Coronary artery (tissue), 2 donors: ENCODE measurements at places on chromosomes 1 and 21.
A peak's percentile ranks its signal among the peaks of the same experiment; 100 is the strongest.

GRCh38 chr1:7333094-7333493, 438.0 kb upstream of the VAMP3 start:
- DNase-seq, result peak; percentile 41

- no peak for DNase-seq
Measured at GRCh38 chr1:207971331-207972219, 60.6 kb upstream of the CD34 start.

DNA sequence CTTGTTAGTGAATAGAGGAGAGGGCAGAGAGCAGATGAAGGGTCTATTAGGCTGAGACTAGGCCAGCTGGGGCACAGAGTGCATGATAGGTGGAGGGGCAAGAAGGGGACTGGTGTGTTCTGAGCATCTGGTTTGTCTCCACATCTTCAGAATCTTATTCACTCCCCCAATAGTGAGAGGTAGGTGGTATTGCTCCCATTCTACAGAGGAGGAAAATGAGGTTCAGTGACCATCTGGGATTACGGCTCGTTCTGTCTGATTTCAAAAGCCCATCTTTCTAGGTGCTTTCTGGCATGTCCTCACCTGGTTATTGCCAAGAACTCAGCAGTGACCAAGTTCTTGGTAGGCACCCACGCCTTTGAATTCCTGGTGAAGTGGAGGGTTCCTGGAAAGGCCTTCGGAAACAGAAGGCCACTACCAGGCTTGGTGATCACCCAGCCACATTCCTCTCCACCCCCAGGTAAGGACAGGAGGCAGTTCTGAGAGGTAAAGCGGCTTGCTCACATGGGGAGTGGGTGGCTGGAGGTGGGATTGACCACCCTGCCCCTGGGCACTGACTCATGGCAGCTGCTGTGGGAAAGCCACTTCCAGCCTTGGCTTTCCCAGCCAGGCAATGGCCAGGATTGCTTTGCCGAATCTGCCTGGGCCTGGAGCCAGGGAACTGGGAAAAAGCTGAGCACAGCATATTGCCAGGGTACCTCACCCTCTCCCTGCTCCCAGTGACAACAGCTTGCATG, 18.8 kb upstream of the CITED4 start:
- DNase-seq, result no peak

DNA sequence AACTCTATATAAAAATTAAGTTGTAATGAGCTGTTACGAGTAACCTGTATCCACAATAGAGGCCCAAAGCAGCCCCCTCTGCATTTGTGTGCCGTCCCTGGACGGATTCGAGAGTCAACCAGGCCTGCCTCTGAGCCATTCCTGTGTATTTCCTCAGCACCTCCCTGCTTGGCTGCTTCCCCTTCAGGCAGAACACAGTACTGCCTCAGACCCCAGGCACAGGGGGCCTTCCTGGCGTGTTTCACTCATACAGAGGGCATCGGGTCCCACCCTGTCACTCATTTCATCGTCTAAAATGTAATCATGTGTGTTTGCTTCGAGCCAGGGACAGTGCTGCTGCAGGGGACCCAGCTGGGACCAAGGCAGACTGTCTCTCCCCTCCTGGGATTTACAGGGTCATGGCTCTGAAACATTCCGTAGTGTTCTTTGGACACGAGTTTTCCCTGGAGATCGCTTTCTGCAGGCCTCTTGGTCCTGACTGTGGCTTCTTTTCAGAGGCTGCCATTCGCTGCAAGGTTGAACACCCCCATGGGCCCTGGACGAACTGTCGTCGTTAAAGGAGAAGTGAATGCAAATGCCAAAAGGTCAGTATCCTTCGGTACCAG, 19.4 kb downstream of the LGALS8 start:
- no peak for DNase-seq

GRCh38 chr1:24452922-24453485, 37.4 kb downstream of the NIPAL3 start:
- no peak for DNase-seq

DNA sequence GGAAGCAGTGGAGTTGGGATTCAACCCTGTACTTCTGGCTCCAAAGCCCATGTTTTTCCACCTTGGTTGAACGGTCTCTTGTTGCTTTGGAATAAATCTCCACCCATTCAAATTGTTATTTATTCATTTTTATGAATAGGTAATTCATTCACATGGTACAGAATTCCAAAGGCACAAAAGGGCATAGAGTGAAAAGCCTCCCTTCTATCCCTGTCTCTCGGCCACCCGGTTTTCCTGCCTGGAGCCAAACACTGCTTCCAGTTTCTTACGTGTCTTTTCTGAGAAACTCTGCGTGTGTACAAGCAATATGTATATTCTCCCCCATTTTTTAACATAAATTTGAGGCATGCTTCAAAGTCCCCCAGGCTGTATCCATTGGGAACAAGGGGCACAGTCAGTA, 3.9 kb downstream of the EXTL1 start:
- no peak for DNase-seq

GRCh38 chr21:41731081-41731480, 35.8 kb downstream of the RIPK4 start:
- no peak for DNase-seq

DNA sequence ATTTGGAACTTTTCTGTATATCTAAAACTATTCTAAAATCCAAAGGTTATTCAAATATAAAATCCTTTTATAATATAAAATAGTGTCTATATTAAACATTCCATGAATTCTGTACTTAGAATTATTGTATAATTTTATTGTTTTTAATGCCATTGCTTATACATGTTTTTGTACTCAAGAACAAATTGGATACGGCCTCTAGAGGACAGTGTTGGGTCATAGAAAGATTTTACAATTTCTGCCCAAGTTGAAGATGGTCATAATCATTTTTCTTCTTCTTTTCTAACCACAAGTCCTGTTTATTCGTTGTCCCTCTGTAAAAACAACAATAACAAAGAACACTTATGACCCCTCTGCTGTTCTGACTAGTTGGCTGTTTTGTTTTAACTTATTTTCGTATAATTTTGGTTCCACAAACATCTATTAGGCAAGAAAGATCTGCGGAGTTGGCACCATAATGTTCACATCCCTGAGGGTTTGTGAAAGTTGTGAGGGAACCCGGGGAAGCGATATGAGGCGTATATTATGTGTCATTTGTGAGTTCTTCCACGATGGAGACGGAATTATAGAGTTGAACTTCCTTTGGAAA, 75.7 kb upstream of the KIF26B start:
- DNase-seq, result no peak

GRCh38 chr1:214404154-214404553, 123.2 kb downstream of the SMYD2 start:
- DNase-seq, result no peak

GRCh38 chr1:76503100-76503499, 364.2 kb upstream of the ST6GALNAC5 start:
- no peak for DNase-seq

GRCh38 chr21:45405271-45405818, 380 bp downstream of the COL18A1 start:
- no peak for DNase-seq

DNA sequence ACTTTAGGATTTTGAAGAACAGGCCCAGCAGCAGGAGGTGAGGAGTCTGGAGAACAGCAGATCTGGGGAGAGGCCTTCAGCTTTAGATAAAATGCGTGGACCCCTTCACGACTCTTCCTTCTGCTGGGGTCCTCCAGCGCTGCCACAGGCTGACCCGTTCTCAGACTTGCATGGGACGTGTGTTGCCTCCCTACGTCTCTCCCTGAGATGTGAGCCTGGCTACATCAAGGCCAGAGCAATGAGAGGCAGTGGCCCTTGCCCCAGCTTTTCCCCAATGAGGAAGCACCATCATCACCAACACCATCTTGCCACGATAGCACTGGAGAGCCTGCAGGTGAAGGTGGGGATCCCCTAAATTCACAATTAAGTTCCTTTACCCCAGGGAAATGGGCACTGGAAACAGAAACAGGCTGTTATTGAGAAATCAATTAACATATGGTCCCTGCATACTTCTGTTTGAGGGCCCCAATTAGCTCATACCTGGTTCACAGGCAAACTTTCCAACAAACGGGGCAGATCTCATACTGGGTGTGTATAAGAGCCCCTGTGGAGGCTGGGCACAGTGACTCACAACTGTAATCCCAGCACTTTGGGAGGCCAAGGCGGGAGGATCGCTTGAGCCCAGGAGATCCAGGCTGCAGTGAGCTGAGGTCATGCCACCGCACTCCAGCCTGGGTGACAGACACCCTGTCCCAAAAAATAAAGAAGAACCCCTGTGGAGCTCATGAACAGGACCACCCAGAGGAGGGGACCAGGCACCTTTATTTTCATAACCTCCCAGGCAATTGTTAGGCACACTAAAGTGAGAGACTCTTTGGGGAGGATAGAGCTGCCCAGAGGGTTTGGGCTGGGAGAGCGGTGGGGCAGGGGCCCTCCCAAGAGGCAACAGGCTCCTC, 12.1 kb upstream of the ADAMTSL4 start:
- DNase-seq, result no peak

- DNase-seq, result peak; percentile 35
Measured at GRCh38 chr1:38585460-38585859, 274.1 kb downstream of the RRAGC start.

DNA sequence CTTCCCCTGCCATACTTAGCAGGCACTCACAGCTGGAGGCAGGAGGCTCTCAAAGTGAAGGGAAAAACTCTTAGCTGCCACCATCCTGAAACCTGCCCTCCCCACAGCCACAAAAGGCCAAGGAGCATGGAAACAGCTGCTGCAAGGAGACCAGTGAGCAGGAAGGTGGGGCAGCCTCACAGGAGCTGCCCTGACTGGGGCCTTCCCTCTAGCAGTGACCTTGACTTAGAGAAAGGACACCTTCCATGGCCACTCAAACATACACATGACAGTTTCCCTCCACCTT, 126.3 kb downstream of the HIVEP3 start:
- no peak for DNase-seq

- no peak for DNase-seq
Measured at GRCh38 chr1:209207701-209208286, 375.7 kb upstream of the CAMK1G start.

DNA sequence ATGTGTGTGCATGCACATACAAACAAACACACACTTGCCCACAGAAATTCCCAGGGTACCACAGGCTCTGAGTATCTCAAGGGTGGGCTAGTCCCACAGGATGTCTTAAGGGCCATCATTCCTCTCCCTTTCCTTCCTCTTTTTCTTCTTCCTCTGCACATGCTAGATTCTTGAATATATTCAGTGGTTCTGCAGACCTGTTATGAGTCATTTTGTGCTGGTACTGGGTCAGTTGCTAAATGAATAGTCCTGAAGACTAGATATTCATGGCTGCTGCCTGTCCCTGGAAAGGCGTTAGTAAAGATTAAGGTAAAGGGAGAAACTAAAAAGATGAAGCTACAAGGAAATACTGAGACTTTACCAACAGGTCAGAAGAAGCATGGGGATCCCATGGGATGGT, 256.7 kb upstream of the KIAA0040 start:
- no peak for DNase-seq

- no peak for DNase-seq
Measured at GRCh38 chr1:208309771-208310170, 65.6 kb upstream of the PLXNA2 start.

GRCh38 chr1:8226747-8227146, 91.2 kb upstream of the SLC45A1 start:
- DNase-seq, result no peak
